CD4-positive, alpha-beta T cell treated with Interleukin-4 for 4 hours (primary cell): ENCODE measurements at places on chromosomes 12 and 14.

- no peak for DNase-seq
Measured at GRCh38 chr14:102573591-102574046, 18.8 kb upstream of the RCOR1 start.

DNA sequence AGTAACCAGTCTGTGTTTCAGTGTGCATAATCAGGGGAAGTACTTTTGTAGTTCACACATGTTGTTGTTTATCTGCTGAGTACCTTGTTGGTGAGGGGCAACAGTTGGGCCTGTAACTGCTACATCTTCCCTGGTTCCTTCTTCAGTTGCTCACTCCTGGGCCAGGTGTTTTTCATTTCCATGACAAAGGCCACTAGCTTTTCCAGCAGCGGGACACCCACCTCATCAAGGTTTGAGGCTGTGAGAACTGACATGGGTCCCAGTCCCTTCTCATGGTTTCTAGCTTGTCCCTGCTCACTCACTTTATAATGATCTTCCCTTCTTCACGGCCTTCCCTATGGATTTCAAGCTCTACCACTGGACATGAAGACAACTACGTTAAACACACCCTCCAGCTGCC lies 1.5 kb upstream of the NOXRED1 start:
- DNase-seq, result no peak

GRCh38 chr12:65093606-65094005 lies 27.5 kb downstream of the WIF1 start:
- DNase-seq, result no peak

DNA sequence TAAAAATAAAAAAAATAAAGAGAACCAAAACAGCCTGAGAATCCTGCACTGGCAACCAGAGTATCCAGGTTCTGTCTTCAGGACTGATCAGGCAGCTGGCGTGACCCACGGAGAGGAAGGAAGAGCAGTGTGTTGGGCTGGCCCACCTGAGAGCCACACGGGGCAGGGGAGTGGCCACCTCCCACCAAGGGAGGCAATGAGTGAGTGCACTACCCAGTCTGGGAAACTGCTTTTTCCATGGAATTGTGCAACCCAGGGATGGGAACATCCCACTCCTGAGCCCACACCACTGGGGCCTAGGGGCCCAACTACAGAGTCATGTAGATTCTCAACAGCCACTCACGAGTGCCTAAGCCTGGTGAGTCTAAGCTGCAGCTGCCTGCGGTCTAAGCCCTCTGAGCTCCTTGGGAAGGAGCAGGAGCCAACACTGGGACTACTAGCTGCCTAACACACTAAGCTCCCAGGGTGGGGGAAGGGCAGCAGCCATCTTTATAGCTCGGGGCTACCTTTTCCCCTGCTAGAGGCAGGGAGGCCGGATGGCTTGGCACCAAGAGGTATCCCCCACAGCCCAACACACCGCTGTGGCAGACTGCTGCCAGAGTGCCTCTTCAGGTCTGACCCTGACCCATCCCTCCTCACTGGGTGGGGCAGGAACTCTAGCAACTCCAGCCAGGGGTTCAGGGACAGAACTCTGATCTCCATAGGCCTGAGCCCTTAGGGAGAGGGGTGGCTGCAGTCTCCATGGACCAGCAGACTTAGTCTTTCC lies 610.9 kb downstream of the RERGL start:
- no peak for DNase-seq

GRCh38 chr12:89528434-89528833 lies 2.6 kb upstream of the POC1B start:
- no peak for DNase-seq

- DNase-seq, result no peak
Measured at GRCh38 chr14:24381363-24382063, 13.5 kb downstream of the NFATC4 start.

DNA sequence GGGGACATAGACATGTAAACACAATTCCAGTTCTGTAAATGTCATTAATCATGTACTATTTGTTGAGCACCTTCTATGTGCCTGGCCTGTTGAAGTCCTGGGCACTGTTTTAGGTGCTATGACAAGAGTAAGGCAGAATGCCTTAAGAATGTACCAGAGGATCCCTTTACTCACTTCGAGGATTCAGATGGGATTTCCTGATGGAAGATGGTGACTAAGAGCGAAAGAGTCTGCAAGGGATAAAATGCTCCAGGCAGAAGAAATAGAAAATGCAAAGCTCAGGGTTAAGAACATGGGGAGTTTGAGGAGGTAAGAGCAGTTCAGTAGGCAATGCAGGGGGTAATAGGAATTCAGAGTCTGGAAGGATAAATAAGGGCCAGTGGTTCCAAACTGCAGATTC lies 671.3 kb upstream of the TBX3 start:
- no peak for DNase-seq

DNA sequence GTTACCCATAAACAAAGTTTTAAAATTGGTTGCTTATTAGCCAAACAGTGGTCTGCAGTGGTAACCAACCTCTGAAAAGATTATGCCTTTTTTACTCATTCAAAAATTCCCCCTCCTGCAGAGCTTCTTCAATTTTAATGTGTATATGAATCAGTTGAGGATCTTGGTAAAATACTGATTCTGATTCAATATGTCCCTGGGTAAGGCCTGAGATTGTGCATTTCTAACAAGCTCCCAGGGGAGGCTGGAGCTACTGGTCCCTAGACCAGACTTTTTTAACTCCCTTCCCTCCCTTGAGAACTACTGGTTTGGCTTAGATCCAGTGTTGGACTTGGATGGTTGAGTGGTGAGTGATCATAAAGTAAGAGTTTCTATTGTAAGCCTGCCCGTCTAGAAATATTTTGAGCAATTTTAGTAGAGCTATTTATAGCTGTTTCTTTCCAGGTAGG lies 90.2 kb downstream of the FUT8 start:
- DNase-seq, result no peak

GRCh38 chr14:66539034-66539433 lies 31.1 kb downstream of the GPHN start:
- DNase-seq, result peak; percentile 17

- DNase-seq, result no peak
Measured at GRCh38 chr12:29110506-29111442, 38.3 kb upstream of the FAR2 start.

GRCh38 chr12:28217805-28218204 lies 27.5 kb downstream of the CCDC91 start:
- DNase-seq, result no peak

DNA sequence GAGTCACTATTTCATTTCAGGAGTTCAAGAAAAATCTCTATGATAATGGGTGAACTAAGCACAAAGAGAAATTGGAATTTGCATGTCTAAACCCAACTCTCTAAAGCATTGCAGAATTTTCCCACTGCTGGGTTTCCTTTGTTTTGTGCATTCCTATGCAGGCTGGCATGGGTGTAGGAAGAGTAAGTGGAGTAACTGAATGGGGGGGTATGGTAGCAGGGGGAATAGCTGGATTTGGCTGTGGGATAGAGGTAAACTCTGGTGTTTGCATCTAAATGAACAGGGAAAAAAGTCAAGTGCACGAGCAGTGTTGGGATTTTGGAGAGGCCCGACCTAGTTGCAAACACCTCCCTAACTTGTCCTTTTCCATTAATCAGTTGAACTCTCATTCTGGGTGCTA lies 159.1 kb downstream of the ANO4 start:
- no peak for DNase-seq

- DNase-seq, result no peak
Measured at GRCh38 chr12:123160801-123161487, 10.1 kb upstream of the PITPNM2 start.

DNA sequence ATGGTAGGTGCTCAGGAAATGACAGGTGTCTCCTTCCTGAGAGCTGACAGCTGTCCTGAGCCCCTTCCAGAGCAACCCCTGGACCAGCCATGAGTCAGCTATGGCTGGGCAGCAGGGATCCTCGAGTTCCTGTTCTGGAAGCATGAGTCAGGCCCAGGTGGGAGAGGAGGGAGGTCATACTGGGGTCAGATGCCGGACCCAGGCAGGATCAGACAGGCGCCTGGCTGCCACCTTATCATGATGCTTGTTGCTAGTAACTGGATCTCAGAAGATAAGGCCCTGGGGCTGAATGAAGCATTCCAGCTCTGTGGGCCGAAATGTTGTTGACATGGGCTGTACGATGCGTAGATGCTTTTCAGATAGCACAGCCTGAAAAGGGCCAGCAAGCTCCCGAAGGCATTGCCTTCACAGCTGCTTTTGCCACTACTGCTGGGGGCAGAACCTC lies 17.4 kb upstream of the KRT7 start:
- DNase-seq, result no peak

DNA sequence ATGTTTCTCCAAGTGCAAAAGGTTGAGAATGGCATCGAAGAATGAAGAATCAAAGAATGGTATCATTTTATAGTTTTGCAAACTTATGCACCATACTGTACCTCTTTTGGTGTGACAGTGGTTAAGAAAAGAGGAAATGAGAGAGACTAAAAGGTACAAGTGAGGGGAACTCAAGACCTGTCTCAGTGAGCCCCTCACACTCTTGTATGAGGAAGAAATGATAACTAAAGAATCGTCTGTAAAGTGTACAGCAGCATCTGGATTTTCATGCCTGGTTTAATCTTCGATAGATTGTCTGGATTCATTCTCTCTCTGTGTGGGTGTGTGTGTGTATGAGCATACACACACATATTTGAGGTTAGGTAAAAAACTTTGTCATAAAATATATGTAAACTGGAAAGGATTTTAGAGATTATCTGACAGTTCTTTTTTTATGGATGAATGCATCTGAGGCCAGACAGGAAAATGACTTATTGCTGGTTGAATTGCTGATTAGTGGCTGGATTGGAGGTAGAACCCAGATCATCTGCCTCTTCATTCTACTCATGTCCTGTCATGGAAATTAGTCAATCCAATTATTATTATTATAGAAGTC lies 16.0 kb upstream of the SLC38A2 start:
- DNase-seq, result no peak

- DNase-seq, result no peak
Measured at GRCh38 chr12:6647083-6647604, at the start of gene ACRBP. Gene ACRBP (minus strand): TSS chr12:6647432. CDS start chr12:6647366, 66 bp downstream.

DNA sequence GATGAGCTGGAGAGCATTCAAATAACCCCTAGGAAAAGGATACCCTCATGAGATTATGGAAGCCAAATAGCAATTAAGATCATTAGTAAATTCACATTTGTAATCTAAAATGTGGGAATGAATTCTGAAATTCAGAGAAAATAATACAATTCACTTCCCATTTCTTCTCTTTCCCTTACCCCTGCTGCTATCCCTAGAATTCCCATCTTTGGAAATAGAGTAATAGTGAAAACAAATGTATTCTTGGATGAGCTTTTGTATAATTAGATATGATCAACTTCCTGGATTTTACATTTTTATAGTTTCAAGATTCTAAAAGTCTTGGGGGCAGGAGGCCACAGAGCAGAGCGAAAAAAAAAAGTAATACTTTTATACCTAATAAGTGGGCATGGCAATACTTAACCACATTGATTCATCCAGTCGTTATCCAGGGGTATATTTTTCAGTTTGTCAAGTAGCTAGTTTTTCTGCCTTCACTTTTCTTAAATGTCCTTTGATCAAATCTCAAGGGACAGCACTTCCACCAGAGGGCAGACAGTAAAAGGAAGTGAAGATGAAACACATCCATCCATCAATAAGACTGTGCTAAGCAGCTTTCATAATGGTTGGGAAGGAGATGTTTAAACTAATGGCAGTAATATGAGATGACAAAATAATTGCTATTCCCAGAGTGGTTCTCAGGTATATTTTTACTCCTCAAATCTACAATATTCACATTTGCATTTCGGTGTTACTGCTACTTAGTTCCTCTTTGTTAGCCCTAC lies 401.3 kb downstream of the DIO2 start:
- no peak for DNase-seq

GRCh38 chr12:126912111-126912510 lies 1354.9 kb upstream of the TMEM132C start:
- no peak for DNase-seq

DNA sequence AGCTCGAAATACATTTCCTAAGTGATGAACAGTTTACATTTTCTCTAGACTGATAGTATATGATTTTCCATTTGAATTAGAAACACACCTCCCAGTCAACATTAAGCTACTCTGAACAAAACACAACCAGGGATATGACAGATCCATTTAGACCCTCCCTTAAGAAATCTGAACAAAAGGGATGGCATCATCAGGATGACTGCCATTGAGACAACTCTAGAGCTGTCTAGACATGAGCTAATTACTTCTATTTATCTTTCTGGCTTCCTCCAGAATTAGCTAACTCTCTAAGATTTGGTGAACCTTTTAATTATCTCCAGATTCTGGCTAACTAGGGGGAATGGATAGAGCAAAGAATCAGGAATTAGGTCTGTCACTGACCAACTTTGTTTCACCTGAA lies 92.9 kb upstream of the IGF1 start:
- no peak for DNase-seq

DNA sequence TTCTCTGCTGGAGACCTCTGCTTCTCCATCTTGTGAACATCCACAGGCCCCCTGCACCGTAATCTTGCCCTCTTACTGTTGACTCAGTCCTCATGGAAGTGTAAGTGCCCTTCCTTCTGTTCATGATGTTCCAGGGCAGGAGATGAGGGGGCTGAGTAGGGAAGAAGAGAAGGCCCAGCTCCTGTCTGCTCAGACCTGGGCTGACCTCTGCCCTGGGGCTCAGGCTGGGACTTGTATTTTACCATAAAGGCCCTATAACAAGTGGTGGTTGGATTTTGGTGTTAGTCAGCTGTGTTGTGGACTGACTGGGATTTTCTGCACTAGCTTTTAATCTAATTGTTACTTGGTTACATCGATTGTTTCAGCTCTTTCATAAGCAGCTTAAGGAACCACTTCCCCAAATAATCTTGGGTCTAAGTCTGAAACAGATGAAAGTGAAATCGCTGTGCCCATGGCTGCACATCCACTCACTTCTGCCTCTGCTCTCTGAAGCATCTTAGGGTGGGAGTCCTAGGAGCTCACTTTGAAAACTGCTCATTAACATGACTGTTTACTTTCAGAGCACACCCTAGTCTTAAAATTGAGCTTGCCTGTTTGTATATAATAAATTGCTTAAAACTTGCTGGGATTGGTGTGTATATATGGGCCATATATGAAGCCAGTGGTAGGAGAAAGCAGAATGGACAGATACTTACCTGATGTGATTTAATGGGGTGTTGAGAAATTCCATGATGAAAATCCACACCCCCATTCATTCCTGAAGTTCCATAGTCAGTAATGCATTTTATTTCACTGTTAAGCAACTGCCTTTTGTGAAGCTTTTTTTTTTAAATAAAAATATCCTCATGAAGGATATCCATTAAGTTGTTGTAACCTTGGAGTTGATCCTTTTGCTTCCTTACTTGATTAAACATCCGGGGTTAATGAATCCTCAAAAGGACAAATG lies 17.7 kb downstream of the C12orf71 start:
- DNase-seq, result no peak

DNA sequence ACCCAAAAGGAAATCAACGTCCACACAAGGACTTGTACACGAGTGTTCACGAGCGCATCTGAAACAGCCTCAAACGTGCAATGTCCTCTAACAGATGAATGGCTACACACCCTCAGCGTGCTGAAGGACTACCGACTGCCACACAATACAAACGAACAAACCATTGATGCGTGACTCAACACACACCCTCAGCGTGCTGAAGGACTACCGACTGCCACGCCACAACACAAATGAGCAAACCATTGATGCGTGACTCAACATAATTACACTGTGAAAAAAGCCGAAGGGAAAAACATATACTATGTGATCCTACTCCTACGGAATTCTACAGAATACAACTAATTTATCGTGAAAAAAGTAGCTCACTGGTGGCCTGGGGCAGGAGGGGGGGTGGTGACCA lies 25.1 kb upstream of the BTBD6 start:
- no peak for DNase-seq

GRCh38 chr14:81436296-81437138 lies 36.4 kb upstream of the STON2 start:
- no peak for DNase-seq

GRCh38 chr14:75368333-75368732 lies 59.5 kb upstream of the JDP2 start:
- no peak for DNase-seq
